Activated CD8-positive, alpha-beta memory T cell treated with anti-CD3 and anti-CD28 coated beads, Interleukin-2, amount 50 U/mL, for 48 hours (primary cell): ENCODE measurements at places on chromosomes 1 and 21.

DNA sequence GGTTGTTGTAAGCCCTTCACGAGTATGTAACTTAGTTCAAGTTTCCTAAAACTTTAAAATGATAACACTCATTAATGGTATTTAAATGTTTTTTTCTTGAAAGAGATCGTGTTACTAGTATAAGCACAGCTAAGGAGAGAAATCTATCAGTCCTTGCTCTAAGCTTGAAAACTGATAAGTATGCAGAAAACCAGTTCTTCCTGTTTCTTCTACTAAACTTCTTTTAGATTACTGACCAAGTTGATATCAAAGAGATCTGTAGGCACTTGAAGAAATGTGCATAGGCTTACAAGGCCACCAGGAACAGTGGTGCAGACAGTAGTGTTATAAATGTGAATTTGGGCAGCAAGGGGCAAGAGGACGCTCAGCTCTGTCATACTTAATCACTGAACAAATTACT lies 3.9 kb downstream of the EFCAB14 start:
- no peak for DNase-seq

DNA sequence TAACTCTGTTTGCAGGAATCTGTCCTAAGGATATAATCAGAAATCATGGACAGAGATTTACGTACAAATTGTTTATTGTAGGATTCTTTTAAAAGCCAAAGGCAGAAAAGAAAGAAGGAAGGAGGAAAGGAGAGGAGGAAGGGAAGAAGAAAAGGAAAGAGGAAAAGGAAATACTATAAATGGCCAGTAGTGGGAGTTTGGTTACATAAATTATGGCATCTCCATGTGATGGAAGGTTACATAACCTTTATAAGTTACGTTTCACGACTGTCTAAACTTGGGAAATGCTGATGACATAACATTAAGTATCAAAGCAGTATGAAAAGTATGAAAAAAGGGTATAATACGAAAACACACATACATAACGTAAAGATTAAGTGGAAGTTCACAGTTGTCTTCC lies 39.0 kb downstream of the SMYD2 start:
- no peak for DNase-seq

DNA sequence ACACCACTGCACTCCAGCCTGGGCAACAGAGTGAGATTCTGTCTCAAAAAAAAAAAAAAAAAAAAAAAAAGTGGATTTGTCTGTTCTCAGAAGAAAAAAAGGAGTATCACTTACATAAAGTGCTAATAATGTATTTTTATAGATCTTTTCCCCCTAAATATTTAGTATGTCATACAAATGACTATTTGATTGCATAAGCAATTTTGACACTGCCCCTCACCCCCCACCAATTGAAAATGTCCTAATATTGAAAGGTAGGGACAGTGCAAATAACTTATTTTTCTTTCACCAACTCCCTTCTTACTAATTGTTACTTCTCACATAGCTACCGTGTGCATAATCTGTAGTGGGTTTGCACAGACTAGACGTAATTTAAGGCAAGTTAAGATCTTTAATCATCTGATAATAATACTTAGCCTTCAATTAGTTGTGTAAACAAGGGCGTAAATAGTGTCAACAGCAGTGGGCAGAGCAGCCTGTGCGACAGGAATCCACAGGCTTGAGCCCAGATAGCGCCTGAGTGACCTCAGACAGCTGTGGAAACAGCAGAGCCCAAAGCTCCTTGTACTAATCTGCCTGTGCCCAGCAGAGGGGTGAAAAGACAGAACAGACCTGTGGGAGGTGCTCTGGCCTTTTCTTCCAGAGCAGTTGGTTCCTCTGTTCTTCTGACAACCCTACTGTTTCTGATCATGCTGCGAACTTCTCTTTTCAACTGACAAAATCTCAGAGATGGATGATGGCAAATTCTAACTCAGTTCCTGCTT lies 4.5 kb upstream of the IER5 start:
- DNase-seq: no peak

DNA sequence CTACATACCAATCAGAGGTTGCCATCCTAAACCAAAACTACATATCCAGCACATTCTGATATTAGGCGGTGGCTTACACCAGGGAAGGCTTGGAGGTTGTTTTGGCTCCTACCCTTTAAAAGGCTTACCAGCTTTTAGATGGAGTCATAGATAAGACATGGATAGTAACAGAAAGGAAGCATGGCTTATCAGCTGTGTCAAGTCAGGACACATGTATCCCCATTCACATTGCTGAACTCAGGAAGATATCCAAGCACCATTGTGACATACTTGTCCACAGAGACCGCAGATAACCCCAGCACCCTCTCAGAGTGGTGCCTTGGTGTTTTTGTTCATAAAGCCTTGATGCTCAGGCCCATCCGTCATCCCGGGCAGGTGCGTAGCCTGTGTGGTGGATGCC lies 39.7 kb downstream of the ADARB1 start:
- no peak for DNase-seq

- DNase-seq: no peak
Measured at GRCh38 chr1:43272576-43273571, 3.1 kb downstream of the TMEM125 start.

GRCh38 chr21:21952566-21952965 lies 954.4 kb downstream of the NCAM2 start:
- no peak for DNase-seq

- no peak for DNase-seq
Measured at GRCh38 chr1:18608534-18608933, 22.1 kb upstream of the PAX7 start.

GRCh38 chr21:26099610-26100219 lies 70.9 kb downstream of the APP start:
- DNase-seq: no peak

DNA sequence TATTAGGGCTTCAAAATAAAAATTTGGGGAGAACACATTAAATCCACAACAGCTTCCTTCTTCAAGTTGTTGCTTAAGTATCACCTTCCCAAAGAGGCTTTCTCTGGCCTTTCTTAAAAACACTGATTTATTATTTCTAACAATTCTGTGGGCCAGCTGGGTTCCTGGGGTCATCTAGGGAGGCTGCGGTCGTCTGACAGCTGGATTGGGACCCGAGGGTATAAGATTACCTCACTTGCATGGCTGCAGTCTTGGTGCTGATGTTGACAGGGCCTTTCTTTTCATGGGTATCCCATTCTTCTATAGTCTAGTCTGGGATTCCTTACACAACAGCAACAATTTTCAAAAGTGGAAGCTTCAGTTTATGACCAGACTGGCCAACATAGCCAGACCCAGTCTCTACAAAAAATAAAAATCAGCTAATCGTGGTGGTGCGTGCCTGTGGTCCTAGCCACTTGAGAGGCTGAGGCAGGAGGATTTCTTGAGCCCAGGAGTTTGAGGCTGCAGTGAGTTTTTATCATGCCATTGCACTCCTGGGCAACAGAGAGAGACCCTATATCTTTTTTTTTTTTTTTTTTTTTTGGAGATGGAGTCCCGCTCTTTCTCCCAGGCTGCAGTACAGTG lies 46.1 kb upstream of the ZNF326 start:
- no peak for DNase-seq

DNA sequence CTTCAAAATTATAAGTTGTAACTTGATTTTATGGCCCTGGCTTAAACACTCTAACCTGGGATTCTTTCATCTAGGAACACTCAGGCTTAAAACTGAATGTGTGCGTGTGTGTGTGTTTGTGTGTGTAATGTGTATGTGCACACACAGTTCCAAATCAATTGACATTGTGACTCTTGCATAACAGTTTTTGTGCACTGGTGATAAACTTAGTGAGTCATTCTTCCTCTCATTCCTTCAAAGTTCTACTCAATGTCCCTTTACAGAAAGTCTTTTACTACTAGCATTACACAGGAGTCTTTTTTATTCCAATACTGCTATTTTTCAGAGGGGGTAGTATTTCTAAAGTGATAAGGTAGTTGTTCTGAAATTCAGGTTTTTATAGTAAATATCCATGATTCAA lies 943.6 kb downstream of the KCNT2 start:
- no peak for DNase-seq

DNA sequence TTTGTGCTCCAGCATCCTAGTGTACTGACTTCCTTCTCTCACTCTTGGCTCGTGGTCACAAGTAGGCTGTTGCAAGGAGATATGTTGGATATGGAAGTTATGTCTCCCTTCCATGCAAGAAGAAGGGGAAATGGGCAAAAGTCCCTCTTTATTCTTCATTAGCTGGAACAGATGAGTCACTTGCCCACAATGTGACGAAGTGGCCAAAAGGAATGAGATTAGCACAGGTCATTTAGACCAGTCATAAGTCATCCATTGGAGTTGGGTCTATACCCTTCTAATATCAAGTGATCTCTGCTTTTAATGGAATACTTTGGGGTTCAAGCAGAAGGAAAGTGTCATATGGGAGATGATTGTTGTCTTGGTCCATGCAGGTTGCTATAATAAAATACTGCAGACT lies 91.2 kb upstream of the NGF start:
- no peak for DNase-seq

DNA sequence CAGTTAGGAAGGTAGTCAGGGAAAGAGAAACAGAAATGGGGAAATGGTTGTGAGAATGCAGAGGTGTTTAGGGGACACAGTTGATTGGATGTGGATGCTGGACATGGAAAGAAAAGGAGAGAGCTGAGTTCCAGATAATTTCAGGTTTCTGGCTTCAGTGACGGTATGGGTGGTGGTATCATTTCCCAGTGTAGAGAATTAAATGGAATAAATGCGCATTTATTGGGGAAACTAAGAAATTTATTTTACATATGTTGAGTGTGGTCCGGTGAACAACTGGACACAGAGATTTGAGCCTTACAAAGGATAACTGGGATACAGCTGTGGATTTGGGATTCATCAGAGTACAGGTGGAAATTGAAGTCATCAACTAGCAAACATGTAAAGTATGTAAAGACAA lies 12.4 kb upstream of the ZNF281 start:
- DNase-seq: no peak

DNA sequence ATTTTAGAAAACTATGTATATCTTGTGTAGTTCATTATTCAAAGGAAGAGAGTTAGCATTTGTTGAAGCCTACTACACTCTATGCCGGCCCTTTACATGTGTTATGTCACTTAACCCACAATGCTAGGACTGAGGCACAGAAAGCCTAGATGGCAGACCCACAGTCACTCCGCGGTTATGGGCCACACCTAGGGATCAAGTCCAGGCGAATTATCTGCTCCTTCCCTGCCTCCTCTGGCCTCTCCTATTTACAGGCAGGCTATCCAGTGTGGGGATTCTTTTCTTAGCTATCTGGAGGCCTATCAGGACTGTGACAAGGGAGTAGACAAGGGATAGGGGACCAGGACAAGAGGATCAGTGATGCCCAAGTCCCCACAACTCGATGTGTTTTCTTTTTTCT lies 33.0 kb downstream of the IER5 start:
- no peak for DNase-seq

GRCh38 chr1:9211291-9211811 lies 23.2 kb upstream of the H6PD start:
- DNase-seq: no peak

GRCh38 chr21:21614966-21615365 lies 616.8 kb downstream of the NCAM2 start:
- DNase-seq: no peak

DNA sequence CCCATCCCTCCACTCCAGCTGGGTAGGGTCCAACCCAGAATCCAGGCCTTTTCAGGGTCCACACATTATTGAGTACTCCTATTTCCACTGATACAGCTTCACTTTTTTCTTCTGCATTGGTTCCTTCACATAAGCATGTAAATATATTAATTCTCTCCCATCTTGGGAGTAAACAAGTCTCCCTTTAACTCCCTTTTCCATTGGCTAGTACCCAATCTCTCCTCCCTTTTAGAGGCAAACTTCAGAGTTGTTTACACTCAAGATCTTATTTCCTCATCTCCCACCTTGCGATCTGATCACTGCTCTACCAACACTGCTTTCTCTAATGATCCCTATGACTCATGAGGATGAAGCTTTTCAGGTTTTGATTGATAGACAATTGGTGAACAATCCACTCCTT lies 20.3 kb downstream of the DMAP1 start:
- DNase-seq: no peak

DNA sequence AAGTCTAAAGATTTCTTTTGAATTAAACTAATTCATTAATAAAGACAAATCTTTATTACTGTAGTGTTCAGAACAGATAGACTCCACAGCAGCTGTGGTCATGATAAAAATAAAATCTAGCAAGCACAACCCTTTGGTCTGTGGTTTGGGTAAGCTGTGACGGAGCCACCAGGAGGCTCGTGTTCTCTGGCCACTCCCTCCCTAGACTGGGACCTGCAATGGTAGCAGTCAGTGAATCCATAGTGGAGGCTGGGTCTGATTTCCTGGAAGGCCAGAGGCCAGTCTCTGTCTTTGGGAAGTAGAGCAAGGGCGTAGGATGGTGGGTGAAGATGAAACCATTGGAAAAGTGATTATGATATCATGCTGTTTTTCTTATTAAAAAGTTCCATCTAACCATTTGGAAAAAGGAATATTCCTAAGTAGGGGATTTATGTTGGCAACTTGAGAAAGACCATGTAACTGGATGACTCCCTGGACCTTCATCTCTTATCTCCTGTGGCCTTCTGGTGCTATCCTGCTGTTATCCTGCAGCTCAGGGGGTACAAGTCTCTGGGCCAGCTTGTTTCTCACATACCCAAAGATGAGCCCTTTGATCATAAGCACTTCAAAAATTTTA lies 39.0 kb downstream of the TENT5C start:
- no peak for DNase-seq

- peak; percentile 72 for DNase-seq
Measured at GRCh38 chr1:147243228-147243685, 773 bp downstream of the CHD1L start.

DNA sequence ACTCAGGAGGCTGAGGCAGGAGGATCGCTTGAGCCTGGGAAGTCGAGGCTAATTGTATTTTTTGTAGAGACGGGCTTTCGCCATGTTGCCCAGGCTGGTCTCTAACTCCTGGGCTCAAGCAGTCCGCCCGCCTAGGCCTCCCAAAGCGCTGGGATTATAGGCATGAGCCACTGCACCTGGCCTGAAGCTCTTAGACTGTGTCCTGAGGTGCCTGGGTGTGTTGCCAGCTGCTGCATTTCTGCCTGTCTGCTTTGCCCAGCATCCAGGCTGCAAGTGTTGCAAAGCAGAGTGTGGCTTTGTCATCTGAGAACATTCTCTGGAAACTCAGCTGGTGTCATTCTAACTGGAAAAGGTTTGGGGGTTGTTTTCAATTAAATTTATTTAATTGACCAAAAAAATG lies 105.0 kb downstream of the HUNK start:
- no peak for DNase-seq

DNA sequence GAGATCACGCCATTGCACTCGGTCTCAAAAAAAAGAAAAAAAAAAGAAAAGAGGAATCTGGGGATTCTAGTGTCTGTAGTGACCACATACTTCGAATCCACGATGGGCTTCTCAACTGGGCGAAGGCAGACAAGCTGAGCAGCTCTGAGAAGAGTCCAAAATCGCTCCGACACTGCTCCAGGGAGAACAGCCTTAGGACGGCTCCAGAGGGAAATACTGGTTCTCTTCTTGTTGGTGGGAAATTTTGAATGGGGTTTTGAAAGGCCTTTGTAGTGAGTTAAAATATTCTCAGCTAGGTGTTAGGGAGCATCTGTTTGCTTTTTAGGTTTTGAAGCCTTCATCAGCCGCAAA lies 18.3 kb upstream of the HJV start:
- no peak for DNase-seq
